Caco-2 (cell line): ENCODE measurements at places on chromosomes 7 and 10.

DNA sequence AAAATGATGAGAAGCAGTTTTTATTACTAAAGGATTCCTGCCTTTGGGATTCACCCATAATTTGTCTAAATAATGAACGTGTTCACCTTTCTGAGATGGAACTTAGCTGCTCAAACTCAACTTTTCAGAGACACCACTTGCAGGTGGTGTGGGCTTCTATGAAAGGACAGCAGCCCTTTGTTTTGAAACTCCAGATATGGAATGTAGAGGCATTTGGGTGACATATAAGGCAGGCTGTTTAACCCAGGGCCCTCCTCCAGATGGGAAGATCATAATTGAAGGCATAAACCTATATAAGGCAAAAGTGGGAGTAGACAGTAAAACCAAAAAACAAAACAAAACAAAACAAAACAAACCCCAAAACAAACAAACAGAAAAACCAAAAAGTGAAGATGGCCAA is 11.9 kb upstream of the HUS1 start:
- no peak for DNase-seq

GRCh38 chr10:60346661-60347060 is 43.0 kb downstream of the ANK3 start:
- DNase-seq: no peak

DNA sequence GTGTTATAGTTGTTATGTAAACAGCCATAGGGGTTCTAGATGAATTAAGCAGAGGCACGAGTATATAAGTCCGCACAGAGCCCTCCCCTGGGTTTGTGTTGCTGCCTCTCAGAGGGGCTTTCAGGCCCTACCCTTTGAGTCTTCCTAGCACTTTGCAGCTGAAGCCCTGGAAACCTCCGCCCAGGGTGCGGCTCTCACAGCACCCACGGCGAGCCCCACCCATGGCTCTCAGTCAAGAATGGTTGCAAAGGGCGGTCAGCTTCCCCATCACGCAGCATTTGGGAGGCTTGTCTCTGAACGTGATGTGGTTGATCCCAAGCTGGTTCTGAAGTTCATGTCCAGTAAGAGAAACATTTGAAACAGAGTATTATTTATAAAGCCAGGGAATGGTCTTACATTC is 18.8 kb upstream of the INSIG1 start:
- peak; percentile 16 for DNase-seq

GRCh38 chr7:37549076-37549931 is 100.6 kb upstream of the ELMO1 start:
- no peak for DNase-seq

- DNase-seq: no peak
Observed at GRCh38 chr10:3414667-3415023, 242.1 kb upstream of the PITRM1 start.

GRCh38 chr7:6442114-6442513 is 5.6 kb downstream of the DAGLB start:
- DNase-seq: no peak

GRCh38 chr10:120177330-120177729 is 279.7 kb upstream of the PLPP4 start:
- DNase-seq: no peak

DNA sequence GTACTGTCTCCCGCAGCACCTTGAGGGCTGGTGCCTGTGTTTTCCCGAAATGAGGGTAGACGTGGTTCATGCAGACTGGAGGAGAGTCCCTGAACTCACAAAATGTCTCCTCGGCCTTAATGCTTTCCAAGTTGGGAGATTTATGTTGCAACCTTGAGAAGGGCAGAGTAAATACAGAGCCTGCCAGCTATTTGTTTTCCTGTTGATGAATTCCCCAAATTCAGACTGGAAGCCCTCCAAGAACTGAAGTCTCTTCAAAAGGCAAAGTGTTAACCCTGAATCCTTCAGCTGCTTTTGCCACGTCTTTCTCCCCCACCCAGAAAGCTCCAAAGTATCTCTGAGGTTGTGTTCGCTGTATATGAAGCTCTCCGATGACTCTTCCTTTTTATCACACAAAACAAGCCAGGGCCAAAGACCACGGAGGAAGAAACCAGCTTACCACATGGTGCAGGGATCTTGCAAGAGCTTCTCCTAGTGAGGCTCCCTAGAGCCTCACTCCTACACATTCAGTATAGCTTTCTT is 254.7 kb upstream of the NFE2L3 start:
- DNase-seq: no peak

- no peak for DNase-seq
Observed at GRCh38 chr7:30186725-30187124, 51.9 kb downstream of the MTURN start.

DNA sequence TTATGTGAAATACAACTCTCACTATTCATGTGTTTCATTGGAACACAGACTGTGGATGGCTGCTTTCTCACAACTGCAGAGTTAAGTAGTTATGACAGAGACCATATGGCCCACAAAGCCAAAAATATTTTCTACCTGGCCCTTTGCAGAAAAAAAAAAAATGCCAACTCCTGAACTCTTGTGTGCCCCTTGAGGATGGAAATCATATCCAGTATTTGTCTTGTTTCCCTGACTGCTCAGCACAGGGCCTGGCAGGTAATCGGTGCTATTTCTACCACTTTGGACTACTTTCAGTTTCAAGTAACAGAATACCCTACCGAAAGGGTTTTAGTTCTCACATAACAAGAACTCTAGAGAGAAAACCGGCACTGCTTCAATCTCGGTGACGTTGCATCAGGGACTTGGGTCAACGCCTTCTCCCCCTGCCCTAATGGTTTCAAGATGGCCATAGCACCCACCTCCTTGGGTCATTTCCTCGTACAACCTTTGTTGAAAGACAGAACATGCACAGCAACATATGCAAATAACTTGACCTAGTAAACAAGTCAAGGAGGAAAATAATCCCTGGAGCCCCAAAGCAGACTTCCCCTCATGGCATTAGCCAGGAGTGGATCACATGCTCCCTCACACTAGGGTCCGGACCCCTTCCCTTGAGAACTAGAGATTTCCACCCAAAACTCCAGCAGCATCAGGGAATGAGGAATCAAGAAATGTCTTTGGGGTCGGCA is 11.8 kb upstream of the GPNMB start:
- no peak for DNase-seq

DNA sequence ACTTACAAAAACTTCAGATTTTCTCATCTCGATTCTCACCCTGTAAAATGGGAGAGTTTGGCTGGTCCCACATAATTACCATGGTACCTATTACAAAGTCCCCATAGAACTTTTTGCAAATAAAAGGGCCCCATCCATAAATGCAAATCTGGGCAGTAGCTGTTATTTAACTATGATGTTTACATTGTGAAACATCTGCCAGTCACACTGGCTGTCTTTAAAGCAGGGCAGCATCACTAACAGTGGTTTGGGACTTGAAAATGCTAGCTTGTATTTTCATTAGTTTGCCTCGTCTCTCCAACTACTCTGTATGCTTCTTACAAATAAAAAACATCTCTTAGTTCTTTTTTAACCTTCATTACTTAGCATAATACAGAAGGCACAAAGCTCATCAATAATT is 240.7 kb downstream of the FZD1 start:
- DNase-seq: no peak

- no peak for DNase-seq
Observed at GRCh38 chr7:127150543-127150942, 102.2 kb downstream of the GRM8 start.

DNA sequence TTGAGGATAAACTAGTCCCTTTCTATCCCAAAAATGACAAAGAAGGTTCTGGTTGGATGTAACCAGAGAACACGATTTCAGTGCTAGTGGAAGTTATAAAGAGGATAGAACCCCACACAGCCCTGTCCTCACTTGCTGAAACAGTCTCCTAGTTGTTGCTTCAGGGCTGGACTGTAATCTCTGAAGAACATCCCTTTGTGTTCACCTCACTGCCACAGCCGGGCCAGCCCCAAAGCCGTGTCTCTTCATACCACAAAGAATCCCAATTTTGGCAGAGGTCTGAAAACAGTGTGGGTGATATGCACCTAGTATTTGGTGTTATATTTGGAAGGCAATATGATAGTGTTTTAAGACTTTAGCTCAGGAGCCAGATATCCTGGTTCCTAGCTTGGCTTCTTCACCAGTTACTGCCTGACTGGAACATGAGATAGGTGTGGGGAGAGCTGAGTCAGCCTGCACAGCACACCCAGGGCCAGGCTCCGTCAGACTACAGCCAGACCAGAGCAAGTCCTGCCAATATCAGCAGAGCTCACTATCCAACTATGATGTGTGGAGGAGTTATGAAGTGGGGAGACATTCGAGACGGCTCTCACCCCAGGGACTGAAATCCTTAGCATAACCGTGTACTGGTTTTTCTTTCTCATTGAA is 21.2 kb downstream of the CYP3A4 start:
- DNase-seq: no peak

- DNase-seq: no peak
Observed at GRCh38 chr7:116328161-116328560, 117.8 kb downstream of the TES start.

GRCh38 chr7:32250003-32250402 is 179.8 kb upstream of the PDE1C start:
- DNase-seq: no peak

GRCh38 chr10:125061557-125062226 is 98.7 kb downstream of the CTBP2 start:
- no peak for DNase-seq

- no peak for DNase-seq
Observed at GRCh38 chr7:37920305-37920848, at the start of gene EPDR1. EPDR1 (plus strand) TSS chr7:37920640; CDS start chr7:37920940, 300 bp downstream.

DNA sequence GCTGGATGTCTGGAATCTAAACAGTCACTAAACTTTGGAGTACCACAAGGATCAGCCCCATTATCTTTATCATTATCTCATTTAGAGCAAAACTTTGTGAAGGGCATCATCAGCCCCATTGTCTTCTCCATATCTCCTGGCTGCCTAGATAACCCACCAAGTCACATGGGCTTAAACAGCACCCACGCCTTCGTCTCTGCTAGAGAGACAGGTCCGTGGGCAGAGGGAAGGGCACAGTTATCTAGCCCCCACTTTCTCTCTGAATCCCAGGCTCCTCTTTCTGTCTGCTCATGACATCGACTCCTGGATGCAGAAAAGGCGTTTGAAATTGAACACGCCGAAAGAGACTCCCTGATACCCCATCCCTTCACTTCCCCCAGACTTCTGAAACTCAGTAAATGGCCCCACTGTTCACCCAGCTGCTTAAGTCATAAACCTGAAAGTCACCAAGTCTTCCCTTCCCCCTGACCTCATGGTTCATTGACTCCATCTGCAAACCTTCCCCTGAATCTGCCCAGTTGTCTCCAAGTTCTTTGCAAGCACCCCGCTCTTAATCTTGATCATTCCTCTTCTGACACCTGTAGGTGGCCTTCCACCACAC is 20.9 kb upstream of the PARD3 start:
- DNase-seq: no peak

GRCh38 chr7:150360363-150361058 is 8.1 kb upstream of the REPIN1 start:
- no peak for DNase-seq

- no peak for DNase-seq
Observed at GRCh38 chr7:130891254-130892094, 157.5 kb upstream of the KLF14 start.

DNA sequence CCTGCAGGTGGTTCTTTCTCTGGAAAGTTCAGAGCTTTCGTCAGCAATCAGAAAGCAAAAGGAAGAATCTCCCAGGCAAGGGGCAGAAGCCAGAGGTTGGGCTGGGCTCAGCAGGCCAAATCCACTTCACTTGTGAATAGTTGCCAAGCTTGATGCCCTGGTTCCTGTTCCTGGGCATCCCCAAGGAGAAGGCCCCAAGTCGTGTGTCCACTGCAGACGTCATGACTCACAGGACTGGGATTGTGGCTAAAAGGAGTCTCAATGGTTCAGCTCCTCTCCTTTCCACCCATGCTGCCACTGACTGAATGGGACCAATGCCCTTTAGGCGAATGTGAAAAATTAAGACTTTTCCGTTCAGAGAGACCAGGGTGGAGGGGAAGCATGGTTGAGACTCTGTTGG is 38.6 kb upstream of the TRIM8 start:
- DNase-seq: no peak

DNA sequence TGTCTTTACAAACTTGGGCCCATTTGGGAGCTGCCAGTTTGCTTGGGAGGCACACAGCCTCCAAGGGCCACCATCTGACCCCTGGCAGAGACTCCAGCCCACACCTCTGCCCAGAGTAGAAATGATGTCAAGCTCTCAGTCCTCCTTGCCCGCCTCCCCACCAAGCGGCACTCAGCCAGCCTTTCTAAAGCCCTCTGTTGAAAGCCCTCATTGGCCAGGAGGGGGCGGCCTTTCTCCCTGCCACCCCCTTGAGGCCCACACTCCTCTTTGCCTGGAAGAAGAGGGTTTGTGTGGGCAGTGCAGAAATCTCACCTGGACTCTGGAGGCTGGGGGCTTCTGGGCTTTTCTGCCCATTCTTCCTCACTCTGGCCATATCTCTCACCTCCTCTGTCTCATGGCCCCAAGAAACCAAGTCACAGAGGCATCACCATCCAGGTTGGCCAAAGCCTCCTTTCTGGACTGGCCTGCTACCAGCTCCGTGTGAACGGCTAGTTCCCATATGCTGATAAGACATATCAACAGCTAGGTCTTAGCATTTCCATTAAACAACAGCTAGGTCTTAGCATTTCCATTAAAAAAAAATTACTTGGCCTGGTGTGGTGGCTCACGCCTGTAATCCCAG is 36.1 kb downstream of the UBTD1 start:
- peak; percentile 39 for DNase-seq
